Stimulated activated naive B cell treated with anti-CD40 and anti-IgM and Interleukin-4, amounts not matched to agents 10 μg/mL and 1 μg/mL and 100 μg/mL, for 72 hours (primary cell): ENCODE measurements at places on chromosomes 7 and 10.

- DNase-seq, result no peak
- H3K27me3 ChIP-seq, result peaks cover 10% of the 10 kb centered on the region
- no peak overlapping the region for H3K4me3 ChIP-seq
- no peak overlapping the region for H3K27ac ChIP-seq
Measured at GRCh38 chr10:61029411-61029810, 85.4 kb upstream of the RHOBTB1 start.

DNA sequence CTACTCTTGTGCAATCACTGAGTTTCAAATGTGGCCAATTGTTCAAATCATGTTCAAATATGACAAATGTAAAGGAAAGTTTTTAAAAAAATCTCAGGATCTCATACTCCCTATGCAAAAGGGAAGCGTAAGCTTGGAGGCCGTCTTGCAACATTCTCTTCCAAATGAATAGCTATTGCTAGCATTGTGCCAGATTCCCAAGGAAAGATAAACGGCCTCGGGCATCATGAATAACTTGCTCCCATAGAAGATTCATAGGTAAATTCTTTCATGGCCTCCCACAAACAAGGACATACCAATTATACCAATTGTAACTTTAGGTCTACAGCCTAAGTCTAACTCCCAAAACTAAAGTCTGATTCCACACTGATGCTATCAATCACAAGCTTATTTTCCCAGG lies 416.9 kb downstream of the THSD7A start:
- H3K4me3 ChIP-seq, result no peak overlapping the region
- no peaks in the 10 kb centered on the region for H3K4me1 ChIP-seq
- no peaks in the 10 kb centered on the region for H3K27me3 ChIP-seq

DNA sequence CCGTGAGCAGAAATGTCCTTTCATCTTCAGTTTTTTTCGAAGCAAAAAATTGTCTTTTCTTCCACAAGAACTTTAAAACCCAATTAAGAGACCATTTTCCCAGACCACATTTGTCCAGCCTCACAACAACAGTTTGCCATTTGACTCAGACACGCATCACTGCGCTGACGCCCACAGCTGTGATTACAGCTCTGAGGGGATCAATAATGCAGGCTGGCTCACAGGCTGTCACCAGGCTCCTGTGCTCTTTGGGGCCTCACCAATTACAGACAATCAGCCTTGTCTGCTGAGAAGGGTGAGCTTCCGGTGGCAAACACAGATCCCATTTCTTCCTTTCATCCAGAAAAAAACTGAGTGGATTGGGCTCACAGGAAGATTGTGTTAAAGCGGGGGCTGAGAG lies 33.3 kb downstream of the DDC start:
- no peak overlapping the region for H3K4me3 ChIP-seq
- no peak for DNase-seq
- H3K4me1 ChIP-seq, result no peaks in the 10 kb centered on the region

- no peak overlapping the region for H3K27ac ChIP-seq
- H3K4me3 ChIP-seq, result no peak overlapping the region
- no peak for DNase-seq
- H3K4me1 ChIP-seq, result no peaks in the 10 kb centered on the region
Measured at GRCh38 chr7:110105840-110106239, 985.1 kb upstream of the LRRN3 start.

GRCh38 chr10:84269773-84270172 lies 24.9 kb downstream of the RGR start:
- no peak overlapping the region for H3K4me3 ChIP-seq
- no peak overlapping the region for H3K27ac ChIP-seq
- H3K4me1 ChIP-seq, result peaks cover under 1% of the 10 kb centered on the region
- peaks cover 27% of the 10 kb centered on the region for H3K27me3 ChIP-seq

- H3K4me1 ChIP-seq, result no peaks in the 10 kb centered on the region
- no peak overlapping the region for H3K4me3 ChIP-seq
- no peaks in the 10 kb centered on the region for H3K36me3 ChIP-seq
- no peaks in the 10 kb centered on the region for H3K27me3 ChIP-seq
- DNase-seq, result no peak
Measured at GRCh38 chr7:54680377-54681005, 78.5 kb downstream of the SEC61G start.

GRCh38 chr10:109932391-109932790 lies 9.1 kb upstream of the XPNPEP1 start:
- no peak overlapping the region for H3K4me3 ChIP-seq
- H3K36me3 ChIP-seq, result no peaks in the 10 kb centered on the region
- H3K27me3 ChIP-seq, result peaks cover 4% of the 10 kb centered on the region
- H3K27ac ChIP-seq, result no peak overlapping the region
- no peaks in the 10 kb centered on the region for H3K4me1 ChIP-seq
- DNase-seq, result no peak

- H3K27me3 ChIP-seq, result peaks cover 18% of the 10 kb centered on the region
- H3K36me3 ChIP-seq, result no peaks in the 10 kb centered on the region
- H3K27ac ChIP-seq, result no peak overlapping the region
- H3K4me1 ChIP-seq, result no peaks in the 10 kb centered on the region
- H3K4me3 ChIP-seq, result no peak overlapping the region
Measured at GRCh38 chr7:155857141-155857540, 44.9 kb upstream of the SHH start.

DNA sequence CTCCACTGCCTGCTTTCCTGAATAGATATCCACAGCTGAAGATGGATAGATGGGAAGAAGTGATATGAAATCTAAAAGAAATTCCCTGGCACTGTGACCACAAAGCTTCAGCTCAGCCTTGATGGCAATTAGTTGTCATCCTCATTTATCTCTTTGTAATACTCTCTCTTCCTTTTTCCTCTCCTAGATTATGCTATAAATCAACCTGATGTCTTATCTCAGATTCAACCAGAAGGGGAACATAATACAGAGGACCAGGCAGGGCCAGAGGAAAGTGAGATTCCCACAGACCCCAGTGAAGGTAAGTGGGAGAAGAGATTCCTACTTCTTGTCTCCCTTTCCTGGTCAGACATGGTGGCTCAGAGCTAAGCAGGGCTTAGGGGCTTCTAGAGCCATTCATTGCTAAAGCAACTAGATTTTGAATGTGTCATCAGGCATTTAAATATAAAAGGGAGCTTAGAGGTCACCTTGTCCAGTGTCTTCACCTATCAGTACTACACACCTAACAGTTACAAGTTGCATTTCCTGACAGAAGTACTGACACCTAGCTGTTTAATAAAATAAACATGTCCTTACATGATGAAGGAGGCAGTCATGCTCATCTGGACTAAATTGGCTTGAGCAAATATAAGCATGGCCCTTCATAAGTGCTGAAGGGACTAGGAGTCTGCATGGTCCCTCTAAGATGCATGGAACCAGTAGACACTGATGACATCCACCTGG lies 19.5 kb downstream of the ZNF398 start:
- no peak for DNase-seq
- peaks cover 23% of the 10 kb centered on the region for H3K36me3 ChIP-seq
- no peak overlapping the region for H3K27ac ChIP-seq

DNA sequence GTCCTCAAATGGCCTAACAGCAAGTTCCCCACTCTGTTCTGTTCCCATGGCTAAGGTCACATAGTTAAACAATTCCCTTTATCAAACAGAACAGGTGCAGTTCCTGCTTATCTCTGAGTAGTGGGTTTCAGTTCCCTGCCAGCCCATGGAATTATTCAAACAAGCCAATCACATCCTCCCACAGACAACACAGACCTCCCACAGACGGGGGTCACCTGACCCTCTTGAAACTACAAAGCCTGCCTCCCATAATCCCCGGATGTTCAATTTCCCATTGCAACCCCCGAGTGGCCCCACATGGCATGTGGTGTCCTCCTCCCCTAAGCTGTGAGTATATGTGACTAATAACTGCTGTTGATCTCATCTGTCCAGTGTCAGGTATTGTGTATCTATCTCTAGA lies 64.1 kb downstream of the TMEM168 start:
- peaks cover 5% of the 10 kb centered on the region for H3K27me3 ChIP-seq
- no peak overlapping the region for H3K4me3 ChIP-seq
- H3K27ac ChIP-seq, result no peak overlapping the region

DNA sequence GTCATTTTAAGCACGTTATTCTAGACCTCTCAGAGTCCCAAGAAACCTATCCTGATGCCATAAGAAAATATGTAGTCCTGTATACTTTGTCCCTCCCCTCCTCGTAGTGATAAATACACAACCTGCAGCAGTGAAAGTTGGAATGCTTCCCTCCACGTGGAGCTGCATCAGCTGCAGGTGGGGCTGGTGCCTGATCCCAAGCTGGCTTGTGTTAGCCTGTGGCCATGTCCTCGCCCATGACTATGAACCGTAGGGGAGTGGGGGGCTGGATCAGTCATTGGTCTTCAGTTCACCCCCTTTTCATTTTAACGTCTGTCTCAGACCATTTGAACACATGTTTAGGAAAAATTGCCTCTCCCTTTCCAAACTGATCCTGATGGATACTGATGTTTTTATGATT lies 171.4 kb upstream of the HABP2 start:
- no peaks in the 10 kb centered on the region for H3K36me3 ChIP-seq
- peaks cover 7% of the 10 kb centered on the region for H3K27me3 ChIP-seq
- H3K4me3 ChIP-seq, result no peak overlapping the region
- no peak for DNase-seq
- no peak overlapping the region for H3K27ac ChIP-seq
- H3K4me1 ChIP-seq, result peaks cover 16% of the 10 kb centered on the region

- H3K4me1 ChIP-seq, result peaks cover 9% of the 10 kb centered on the region
- no peak for DNase-seq
- H3K36me3 ChIP-seq, result no peaks in the 10 kb centered on the region
- H3K27ac ChIP-seq, result no peak overlapping the region
Measured at GRCh38 chr10:110756876-110757275, 112.7 kb downstream of the RBM20 start.

DNA sequence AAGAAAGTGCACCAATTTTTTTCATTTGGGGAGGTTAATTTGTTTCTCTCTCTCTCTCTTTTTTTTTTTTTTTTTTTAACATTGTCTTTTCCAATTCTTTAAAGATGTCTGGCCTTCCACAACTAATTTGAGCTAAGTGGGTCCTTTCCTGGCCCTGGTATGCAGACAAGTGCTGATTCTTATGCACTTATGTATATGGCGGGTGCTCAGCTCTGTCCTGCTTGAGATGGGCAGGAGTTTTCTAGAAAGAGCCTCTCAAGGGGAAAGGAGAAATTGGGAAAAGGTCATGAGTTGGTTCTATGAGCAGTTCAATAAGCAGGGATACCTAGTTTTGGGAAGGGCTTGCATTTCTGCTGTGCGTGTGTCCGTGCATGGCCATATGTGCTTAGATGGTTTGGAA lies 67.8 kb upstream of the NPVF start:
- H3K27me3 ChIP-seq, result peaks cover 14% of the 10 kb centered on the region
- no peak overlapping the region for H3K4me3 ChIP-seq
- no peaks in the 10 kb centered on the region for H3K4me1 ChIP-seq
- no peak for DNase-seq
- H3K36me3 ChIP-seq, result no peaks in the 10 kb centered on the region
- no peak overlapping the region for H3K27ac ChIP-seq

- H3K27ac ChIP-seq, result no peak overlapping the region
- DNase-seq, result no peak
- H3K27me3 ChIP-seq, result peaks cover 6% of the 10 kb centered on the region
- no peaks in the 10 kb centered on the region for H3K36me3 ChIP-seq
Measured at GRCh38 chr7:19161671-19162070, 16.4 kb upstream of the FERD3L start.

DNA sequence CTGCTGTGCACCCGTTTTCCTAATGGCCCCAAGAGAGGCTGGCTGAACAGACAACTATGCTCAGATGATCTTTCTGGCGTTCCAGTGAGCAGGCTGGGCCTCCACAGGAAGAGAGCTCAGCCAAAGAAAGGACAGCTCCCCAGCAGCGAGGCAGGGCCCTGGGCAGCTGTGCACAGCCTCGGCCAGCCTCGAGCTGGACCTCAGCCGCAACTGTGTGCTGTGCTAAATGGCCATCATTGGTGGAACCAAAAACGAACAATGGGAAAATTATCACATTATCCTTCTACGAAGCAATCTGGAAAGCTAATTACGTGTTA lies 97.5 kb downstream of the CTBP2 start:
- H3K27me3 ChIP-seq, result peaks cover 67% of the 10 kb centered on the region
- no peak overlapping the region for H3K4me3 ChIP-seq
- no peak for DNase-seq
